ENCODE measurements at places on chromosomes 2 and 18. TPM values are rescaled to one million over a fixed set of nuclear protein-coding genes. Genes with fewer than 3 reads are reported as not detected.

SCYGR4 gene
- total RNA-seq: not detected

SH3BP4 gene
- 20.0 TPM for total RNA-seq

TM4SF20 gene
- total RNA-seq: not detected

ALLC gene
- not detected for total RNA-seq

DCDC2C gene
- not detected for total RNA-seq

STON1 gene
- 3.2 TPM for total RNA-seq

REEP1 gene
- total RNA-seq: 90.1 TPM

SMYD5 gene
- total RNA-seq: 18.9 TPM

MEP1B gene
- 0.08 TPM for total RNA-seq

INO80B gene
- total RNA-seq: 20.0 TPM

IL1R1 gene
- total RNA-seq: 13.9 TPM

KRTCAP3 gene
- total RNA-seq: not detected

MYO5B gene
- 14.7 TPM for total RNA-seq

BBS5 gene
- 4.4 TPM for total RNA-seq

SLC23A3 gene
- total RNA-seq: not detected

AGXT gene
- total RNA-seq: not detected

CDH19 gene
- total RNA-seq: not detected

LAMA3 gene
- total RNA-seq: 1.2 TPM

FAM210A gene
- 31.7 TPM for total RNA-seq

TSPYL6 gene
- total RNA-seq: not detected

RPRM gene
- total RNA-seq: not detected

FEV gene
- total RNA-seq: not detected

CDH2 gene
- total RNA-seq: 21.2 TPM

R3HDM1 gene
- 9.9 TPM for total RNA-seq

EXOC6B gene
- 17.7 TPM for total RNA-seq

All from myocyte (in vitro differentiated cells).